ENCODE measurements at places on chromosomes 2 and 18.

DNA sequence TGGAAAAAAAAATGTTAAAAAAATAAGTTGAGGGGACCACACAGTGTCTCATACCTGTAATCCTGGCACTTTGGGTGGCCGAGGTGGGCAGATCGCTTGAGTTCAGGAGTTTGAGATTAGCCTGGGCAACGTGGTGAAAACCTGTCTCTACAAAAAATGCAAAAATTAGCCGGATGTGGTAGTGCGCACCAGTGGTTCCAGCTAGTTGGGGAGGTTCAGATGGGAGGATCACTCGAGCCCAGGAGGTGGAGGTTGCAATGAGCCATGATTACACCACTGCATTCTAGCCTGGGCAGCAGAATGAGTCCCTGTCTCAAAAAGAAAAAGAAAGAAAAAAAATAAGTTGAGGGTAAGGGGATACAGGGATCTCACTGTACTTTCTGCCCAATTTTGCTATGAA lies 6.1 kb upstream of the KYNU start:
- DNase-seq, result no peak

GRCh38 chr2:3208591-3208990 lies 169.0 kb downstream of the EIPR1 start:
- DNase-seq, result peak; percentile 10

- no peak for DNase-seq
Observed at GRCh38 chr2:206556357-206556949, 85.8 kb upstream of the FAM237A start.

- DNase-seq, result no peak
Observed at GRCh38 chr18:33699372-33699771, 121.4 kb downstream of the ASXL3 start.

GRCh38 chr2:117815946-117816345 lies 1.5 kb downstream of the DDX18 start:
- no peak for DNase-seq

- no peak for DNase-seq
Observed at GRCh38 chr2:143572421-143572820, 443.2 kb downstream of the ARHGAP15 start.

DNA sequence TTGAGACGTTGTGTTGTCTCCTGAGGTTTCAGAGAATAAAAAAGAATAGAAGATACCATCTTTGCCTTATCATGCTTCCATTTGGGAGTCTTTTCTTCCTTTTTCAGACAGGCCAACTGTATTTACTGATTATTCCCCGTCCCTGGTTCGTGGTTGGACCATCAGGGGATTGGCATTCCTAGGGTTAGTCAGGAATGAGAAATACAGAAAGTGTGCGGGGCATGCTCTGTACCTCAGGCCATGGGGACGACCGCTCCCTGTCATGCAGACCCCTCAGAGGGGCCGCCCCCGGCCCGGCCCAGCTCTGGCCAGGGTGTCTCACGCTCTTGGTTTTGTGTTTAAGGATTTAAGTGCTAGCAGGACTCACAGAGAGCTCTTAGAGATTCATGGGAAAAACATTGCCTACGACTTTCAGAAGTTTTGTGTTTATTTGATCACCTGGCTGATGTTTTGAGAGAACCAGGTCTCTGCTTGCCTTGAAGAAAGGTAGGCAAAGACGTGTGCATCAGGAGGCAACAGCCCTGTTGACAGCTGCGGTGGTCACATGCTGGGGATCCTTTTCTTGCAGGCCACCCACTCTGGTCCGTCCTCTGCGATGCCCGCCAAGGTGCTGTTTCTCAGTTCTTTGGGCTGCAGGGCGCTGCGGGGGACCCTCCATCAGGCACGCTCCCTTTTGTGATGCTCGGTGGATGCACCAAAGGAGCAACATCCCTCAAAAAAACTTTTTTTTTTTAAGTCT lies 317.8 kb downstream of the AGAP1 start:
- DNase-seq, result no peak

- DNase-seq, result no peak
Observed at GRCh38 chr18:59779979-59780378, 82.8 kb upstream of the CCBE1 start.

GRCh38 chr2:200089040-200089755 lies 133.8 kb downstream of the MAIP1 start:
- DNase-seq, result no peak

All from ureter (tissue), 1 donor.